A549 treated with CORT108297 at 1 μM for 4 hours (cell line): ENCODE measurements at places on chromosomes 7 and 10. TPM values are rescaled to one million over a fixed set of nuclear protein-coding genes. Genes with fewer than 3 reads are reported as not detected.

The CALML3 gene
- total RNA-seq, result 0.02 TPM in 1 of 5 replicates, not detected in the others

The CRHR2 gene
- total RNA-seq, result not detected in 5 replicates

The RAMP3 gene
- not detected in 5 replicates for total RNA-seq

The NAT16 gene
- 0.10 to 0.17 TPM (median 0.14 TPM) in 5 replicates for total RNA-seq

The TMEM236 gene
- 0.05 to 0.13 TPM (median 0.08 TPM) in 5 replicates for total RNA-seq

The LIPJ gene
- not detected in 5 replicates for total RNA-seq
